Cerebellar nuclear complex (tissue), 1 donor: ENCODE measurements at places on chromosomes 6 and 20.

GRCh38 chr6:15386110-15386755 lies 140.4 kb downstream of the JARID2 start:
- DNase-seq, result no peak

DNA sequence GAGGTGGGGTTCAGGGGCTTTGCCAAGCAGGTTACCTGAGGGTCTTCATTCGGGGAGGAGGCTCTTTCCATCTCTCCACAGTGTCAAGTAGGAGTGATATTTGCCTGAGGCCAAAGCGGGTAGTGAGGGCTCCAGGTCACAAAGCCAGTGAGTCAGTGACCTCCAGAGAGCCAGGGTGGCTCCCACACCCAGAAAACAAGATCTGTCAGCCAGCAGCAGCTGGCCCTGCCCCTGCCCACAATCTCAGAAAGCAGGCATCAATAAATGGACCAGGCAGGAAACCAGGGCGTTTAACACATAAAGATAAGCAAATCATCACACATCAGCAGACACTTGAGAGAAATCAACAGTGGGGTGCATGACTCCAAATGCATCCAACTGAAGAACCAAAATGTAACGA lies 250.8 kb downstream of the CDH26 start:
- DNase-seq, result no peak

DNA sequence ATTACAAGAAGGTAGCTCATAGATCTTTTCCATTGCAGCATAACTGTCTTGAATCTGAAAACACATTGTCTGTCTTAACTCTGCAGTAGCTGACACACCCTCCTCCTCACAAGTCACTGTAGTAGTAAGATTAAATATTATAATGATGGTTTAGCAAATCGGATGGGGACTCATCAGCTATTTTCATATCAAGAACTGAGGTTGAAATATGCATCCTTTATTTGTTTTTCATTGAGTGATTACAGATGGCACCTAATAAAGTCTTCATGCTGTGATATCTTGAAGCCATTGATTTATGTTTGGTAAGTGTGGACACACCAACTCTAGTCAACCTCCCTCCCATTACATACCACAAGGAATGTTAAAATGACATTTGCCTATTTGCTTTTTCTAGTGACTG lies 267.4 kb upstream of the TAB2 start:
- no peak for DNase-seq

GRCh38 chr6:87049779-87050178 lies 45.1 kb downstream of the CGA start:
- DNase-seq, result no peak

GRCh38 chr6:135465903-135466302 lies 31.6 kb downstream of the AHI1 start:
- DNase-seq, result no peak

DNA sequence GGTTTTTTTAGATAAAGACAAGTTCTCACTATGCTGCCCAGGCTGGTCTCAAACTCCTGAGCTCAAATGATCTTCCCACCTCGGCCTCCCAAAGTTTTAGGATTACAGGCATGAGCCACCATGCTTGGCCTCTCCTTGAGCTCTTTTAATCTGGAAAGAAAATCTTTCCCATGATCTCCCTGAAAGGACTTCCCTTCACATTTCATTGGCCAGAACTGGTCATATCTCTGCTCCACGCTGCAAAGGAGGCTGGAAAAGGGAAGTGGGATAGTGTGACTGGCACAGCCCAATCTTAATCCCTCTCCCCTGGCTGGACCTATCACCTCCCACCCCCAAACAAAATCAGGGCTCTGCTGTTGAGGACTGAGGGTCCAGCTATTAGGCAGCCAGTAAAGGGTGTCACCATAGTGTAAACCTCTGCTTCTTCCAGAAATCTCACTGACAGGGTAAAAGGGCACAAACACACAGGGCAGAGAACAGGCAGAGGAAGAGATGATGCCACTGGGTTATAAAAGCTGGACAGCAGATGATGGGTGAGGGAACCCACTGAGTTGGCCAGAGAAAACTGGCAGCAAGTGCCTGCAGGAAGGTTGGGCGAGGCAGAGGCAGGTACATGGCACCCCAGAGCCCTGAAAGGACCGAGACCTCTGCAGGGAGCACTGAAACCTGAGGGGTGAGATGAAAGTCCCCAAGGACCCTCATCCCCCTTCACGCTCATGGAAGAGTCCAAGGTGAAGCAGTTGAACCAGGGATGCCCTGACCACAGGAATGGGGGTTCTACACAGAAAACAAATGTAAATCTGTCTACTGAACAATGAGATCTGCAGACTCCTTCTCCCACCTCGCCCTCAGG lies 83.1 kb upstream of the PTPN1 start:
- no peak for DNase-seq

DNA sequence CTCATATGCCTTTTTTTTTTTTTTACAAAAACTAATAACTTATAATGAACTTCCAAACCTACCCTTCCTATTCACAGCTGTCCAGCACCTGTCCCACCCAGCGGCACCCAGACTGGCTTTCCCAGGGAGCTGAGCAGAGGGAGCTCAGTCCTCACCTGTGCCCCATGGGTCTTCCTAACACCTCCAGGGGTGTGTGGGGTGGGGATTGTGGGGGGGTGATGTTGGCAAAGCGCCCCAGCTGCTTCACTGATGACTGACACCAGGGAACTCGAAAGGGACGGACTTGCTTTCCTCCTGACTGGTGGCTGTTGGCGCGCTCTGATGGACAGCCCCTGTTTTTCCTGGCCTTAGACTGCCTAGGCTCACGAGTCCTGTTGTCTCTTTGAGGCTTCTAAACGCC lies 14.2 kb upstream of the SYNJ2 start:
- DNase-seq, result no peak

DNA sequence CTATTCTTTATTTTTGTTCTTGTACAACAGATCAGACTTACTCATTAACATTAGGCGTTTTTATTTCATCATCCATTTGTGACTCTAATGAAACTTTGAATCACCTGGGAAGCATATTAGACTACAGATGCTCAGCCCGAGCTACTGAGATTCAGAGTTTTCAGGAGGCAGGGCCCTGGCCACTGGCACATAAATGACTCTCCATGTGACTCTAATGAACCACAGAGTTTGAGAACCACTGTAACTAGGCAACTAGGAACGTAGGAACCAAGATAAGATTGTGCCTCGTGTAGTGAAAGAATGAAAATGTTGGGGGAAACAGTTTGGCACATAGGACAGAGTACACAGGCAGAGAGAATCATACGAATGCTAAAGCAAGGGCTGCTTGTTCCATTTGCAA lies 405.9 kb upstream of the BTBD3 start:
- DNase-seq, result no peak

DNA sequence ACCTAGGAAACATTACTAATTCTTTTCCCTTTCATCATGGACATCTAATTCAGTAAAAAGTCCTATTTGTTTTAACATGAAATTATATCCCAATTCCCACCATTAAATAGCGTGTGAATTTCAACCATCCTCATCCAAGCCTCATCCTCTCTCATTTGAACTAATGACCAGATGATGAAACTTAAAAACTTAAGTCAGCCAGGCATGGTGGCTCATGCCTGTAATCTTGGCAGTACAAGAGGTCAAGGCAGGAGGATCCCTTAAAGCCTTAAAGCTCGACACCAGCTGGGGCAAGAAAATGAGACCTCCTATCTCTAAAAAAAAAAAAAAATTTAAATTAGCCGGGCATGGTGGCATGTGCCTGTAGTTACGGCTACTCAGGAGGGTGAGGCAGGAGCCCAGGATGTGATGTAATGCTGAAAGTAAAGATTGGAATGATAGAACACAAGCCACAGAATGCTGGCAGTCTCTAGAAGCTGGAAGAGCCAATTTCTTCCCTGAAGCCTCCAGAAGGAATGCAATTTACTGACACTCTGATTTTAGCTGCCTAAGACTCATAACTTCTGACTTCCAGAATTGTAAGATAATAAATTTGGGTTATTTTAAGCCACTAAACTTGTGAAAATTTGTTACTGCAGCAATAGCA lies 27.1 kb upstream of the HAO1 start:
- no peak for DNase-seq

GRCh38 chr6:71181565-71181964 lies 107.0 kb upstream of the OGFRL1 start:
- no peak for DNase-seq

DNA sequence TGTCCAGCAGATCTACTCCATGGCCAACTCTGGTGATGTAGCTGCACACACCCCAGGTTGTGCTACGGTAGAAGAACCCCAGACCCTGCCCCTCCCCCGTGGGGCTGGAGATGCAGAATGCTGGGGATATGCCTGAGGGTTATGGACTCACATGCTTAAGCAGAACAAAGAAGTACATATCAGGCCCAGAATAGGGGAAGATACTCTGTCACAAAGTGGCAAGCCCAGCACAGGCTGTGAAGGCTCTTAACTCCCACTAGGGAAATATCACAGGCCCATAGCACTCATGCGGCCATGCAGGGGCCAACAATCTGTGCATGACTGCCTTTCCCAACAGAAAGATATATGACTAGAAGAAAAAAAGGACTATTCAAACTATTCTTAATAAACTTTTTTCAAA lies 234.9 kb downstream of the KCNQ5 start:
- no peak for DNase-seq

DNA sequence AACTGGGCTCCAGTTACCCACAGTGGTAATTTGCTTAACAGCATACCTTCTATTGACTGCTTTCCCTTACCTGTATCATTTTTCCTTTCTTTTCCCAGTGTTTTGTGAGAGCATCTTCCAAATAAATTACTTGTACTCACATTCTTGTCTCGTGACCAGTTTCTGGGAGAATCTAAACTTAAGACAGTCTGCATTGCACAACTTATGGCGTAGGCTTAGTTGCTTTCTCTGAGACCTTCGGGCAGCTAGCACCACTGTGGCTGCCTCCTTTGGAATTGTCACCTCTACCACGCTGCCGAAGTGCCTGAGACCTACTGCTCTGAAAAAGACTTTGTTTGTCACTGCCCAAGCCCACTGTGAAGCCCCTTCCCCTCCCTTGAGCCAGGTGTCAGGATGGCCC lies 188.1 kb upstream of the BMP2 start:
- DNase-seq, result no peak

- no peak for DNase-seq
Measured at GRCh38 chr6:150145830-150146229, 3.0 kb downstream of the PPP1R14C start.

DNA sequence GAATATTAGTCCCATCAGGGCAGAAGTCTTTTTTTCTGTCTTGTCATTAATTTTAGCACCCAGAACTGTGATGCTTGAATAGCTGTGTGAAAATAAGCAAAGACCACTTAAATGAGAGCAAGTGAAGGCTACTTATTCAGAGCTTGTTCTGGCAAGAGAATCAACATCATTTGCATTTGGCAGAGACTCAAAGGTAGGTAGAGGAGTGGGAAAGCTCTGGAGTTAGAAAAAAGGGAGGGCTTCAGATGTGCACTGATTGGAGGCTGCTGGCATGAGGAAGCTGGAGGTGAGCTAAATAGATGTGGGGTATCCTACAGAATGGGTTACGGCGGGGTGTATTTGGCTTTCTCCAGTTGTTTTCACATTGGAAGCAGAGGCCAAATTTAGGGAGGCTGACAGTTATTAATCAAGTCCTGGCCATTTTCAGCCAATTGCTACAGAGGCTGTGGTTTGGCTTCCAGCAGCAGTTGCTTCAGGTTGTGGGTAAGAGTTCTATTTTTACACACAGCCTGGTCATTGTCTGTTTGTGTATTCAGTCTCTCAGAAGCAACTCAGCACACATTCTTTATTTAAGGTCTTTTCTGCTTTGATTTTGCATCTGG lies 254.3 kb downstream of the BTBD3 start:
- DNase-seq, result no peak

DNA sequence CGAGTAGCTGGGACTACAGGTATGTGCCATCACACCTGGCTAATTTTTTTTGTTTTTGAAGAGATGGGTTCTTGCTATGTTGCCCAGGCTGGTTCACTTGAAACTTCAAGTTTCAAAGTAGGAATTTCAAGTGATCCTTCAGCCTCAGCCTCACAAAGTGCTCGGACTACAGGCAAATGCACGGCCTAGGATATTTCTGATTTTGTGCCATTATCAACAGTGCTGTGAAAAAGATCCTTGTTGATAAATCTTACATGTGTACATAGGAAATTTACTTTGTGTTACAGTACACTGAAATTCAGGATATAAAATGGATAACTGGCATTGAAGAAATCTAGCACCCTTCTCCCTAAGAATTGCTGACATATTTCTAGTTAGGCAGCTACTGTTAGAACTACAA lies 184.6 kb upstream of the PRDM1 start:
- no peak for DNase-seq

- DNase-seq, result no peak
Measured at GRCh38 chr20:49446808-49447207, 35.7 kb downstream of the KCNB1 start.

DNA sequence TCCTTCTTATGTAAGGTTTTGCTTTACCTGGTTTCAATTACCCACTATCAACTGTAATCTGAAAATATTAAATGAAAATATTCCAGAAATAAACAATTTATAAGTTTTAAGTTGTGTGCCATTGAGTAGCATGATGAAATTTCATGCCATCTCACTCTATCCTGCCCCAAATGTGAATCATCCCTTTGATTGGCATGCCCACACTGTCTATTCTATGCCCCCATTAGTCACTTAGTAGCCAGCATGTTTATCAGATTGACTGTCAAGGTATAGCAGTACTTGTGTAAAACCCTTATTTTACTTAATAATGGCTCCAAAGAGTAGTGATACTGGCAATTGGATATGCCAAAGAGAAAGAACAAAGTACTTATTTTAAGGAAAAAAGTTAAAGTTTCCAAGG lies 403.8 kb downstream of the ADGRB3 start:
- no peak for DNase-seq

DNA sequence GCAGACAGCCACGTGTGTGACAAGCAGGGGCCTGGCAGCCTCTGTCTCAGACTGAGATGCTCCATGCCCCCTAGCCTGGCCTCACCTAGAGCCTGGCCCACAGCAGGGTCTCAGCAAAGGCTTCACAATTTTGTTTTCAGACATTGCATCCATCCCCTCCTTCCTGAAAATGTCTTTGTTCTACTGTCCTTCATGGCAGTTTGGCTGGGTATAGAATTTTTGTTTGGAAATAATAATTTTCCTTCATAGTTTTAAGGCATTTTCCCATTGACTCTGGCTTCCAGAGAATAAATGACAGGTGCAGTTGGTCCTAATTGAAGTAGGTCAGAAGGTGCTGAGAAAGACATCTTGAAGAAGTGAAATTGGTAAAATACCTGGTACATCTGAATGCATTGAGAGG lies 216.2 kb downstream of the EYA2 start:
- DNase-seq, result no peak

DNA sequence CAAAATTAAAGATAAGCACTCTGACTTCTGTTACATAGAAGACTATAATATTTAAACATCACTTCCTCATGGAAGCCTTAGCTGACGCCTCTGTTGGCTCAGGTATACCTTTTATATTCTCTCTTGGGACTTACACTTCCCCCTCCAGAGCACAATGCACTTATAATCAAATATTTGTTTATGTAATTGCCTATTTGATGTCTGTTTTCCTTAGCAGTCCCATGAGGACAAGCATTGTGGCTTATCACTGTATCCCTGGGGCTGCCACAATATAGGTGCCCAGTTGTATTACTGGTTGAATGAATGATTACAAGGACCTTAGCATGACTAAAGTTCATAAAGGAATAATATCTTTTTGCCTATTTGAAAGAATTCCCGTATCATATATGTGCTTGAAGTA lies 186.7 kb upstream of the VGLL2 start:
- no peak for DNase-seq

GRCh38 chr6:7895125-7895423 lies 15.5 kb downstream of the TXNDC5 start:
- no peak for DNase-seq
